Pons (tissue), 1 donor: ENCODE measurements at places on chromosomes 3 and 15.

- no peak for DNase-seq
These were observed 290.1 kb downstream of the ZIC1 start for GRCh38 chr3:147699175-147699838.

DNA sequence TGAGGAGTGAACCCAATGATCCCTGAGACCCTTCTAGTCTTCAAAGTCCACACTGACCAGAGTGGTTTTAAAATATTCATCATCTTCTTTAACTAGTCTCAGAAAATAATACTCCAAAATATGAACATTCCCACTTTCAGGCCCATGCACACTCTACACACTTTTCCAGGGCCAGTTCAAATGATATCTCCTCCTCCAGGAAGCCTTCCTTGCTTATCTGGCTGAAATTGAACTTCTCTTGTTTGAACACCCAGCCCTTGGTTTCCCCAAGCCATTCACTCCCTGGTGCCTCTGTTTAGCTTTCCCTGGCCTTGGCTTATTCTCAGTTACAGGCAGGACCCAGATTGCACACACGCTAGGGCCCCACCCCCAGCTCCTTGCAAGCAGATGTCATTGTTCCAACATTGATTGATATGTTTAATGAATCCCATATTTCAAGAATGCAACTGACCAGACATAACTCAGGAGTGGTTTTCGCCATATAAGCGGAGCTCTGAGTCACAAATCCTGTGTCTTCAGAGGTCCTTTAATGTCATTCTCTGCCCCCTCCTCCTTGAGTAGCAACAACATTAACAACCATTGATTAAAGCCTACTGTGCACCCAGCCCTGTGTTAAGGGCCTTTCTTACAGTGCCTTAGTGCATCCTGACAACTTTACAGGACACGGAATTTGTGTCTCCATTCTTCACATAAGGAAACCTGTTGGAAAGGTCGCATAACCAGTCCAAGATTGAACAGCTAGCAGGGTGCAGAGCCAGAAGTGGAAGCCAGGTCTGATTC, 2.1 kb downstream of the ITGA11 start:
- DNase-seq, result no peak

DNA sequence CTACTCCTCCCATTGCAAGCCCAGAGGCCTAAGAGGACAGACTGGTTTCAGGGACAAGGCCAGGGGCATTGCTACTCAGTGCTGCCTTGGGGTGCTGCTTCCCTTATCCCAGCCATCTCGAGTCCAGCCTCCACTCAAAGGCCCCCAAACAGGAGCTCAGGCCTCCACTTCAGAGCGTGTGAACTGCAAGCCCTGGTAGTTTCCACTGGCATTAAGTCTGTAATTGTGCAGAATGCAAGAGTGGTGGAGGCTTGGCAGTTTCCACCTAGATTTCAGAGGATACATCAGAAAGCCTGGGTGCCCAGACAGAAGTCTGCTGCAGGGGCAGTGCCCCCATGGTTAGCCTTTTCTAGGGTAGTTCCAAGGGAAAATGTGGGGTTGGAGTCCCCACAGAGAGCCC, 192.8 kb upstream of the ST8SIA2 start:
- no peak for DNase-seq

- DNase-seq, result no peak
These were observed 436.6 kb upstream of the GBE1 start for GRCh38 chr3:82198009-82198408.

DNA sequence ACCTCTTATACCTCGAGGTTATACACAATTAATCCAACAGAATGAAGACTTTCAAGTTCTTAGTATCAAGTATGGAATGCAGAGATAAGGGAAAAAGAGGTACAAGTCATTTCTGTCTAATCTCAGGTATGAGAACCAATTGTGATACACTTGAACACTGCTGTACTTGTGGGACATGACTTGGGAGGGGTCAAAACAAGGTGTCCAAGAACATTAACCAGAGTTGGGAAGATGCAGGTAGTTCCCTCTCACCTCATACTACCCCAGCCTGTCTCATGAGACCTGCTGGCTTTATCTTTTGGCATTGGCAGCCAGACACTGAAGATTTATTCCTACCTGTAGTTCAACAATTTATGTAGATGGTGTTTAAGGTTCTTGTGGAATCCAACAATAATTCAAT, 209.7 kb downstream of the NR1D2 start:
- DNase-seq, result no peak

DNA sequence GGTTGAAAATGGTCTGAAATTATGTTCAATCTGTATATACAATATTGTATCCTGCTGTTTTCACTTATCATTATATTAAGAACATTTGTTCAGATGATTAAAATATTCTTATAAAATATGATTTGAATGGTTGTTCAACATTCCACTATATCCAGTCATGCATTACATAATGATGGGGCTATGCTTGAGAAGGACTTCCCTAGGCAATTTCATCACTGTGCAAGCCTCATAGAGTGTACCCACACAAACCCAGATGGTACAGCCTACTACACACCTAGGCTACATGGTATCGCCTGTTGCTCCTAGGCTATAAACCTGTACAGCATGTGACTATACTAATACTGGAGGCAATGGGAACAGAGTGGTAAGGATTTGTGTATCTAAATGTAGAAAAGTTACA, 30.5 kb downstream of the SLC7A14 start:
- no peak for DNase-seq

- no peak for DNase-seq
These were observed 191.1 kb downstream of the IL20RB start for GRCh38 chr3:137148917-137149316.

DNA sequence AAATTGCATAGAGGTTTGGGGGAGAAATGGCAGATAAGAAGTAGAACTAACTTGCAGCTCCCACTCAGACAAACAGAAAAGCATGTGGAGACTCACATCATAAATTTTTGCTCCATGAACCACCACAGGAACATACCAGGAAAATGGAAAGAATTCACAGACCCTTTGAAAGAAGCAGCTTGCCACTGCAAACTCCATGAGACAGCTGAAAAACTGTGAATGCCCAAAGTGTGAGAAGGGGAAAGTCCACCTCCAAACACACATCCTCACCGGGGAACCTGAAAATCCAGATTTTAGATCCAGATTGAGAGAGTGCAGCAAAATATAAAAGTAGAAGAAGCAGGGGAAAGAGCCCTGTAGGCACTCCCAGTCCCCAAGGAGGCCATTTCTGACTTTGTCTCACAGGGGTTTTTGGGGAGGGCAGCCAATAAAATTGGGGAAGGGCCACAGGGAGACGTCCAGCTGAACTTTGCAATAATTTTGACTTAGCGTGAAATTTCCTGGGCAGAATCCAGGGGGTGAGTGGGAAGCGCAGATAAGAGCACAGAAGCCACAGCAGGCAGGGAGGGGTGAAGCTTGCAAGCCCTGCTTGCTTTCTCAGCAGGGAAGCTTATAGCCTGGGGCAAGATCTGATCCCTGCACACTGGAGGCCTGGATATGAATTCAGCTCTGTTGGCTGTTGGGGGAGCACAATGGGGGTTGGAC, 183.4 kb upstream of the UBE2E2 start:
- no peak for DNase-seq

- peak; percentile 37 for DNase-seq
These were observed 187.0 kb downstream of the NTRK3 start for GRCh38 chr15:88069561-88069960.

DNA sequence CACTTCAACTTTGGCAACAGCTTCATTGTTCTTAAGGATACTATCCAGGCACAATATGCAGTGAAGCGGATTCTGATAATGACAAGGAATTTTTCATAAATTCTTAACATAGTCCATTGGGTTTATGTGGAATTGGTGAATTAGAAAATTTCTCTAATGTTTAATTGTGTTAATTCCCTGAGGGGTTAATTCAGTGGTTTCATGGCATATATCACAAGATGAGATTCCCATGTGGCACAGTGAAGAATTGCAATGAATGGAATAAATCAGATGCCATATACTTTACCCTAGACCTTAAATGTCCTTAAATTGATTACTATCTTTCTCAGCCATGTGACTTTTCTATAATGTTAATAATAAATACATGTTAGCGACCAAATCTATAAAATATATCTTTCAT, 1244.1 kb downstream of the ROBO2 start:
- DNase-seq, result no peak

DNA sequence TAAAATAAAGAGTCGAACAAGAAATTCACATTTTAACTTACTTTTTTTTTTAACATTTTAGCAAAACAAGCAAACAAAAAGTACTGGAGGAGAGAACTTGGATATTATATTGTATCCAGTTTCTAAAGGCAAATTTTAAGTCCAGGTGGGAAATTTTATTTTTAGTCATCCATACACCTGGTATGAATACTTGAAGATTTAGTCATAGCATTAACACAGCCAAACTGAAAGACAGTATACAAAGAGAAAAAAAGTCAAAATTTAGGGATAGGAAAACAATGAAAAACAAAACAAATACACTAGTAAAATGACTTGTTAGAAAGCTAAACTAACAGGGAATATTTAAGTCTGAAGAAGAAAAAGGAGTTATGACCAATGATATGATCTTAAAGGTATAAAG, 69.1 kb downstream of the PROS1 start:
- no peak for DNase-seq

- DNase-seq, result no peak
These were observed 145.5 kb upstream of the ABHD17C start for GRCh38 chr15:80549654-80550053.

GRCh38 chr3:36197151-36197550, 183.2 kb upstream of the STAC start:
- no peak for DNase-seq

DNA sequence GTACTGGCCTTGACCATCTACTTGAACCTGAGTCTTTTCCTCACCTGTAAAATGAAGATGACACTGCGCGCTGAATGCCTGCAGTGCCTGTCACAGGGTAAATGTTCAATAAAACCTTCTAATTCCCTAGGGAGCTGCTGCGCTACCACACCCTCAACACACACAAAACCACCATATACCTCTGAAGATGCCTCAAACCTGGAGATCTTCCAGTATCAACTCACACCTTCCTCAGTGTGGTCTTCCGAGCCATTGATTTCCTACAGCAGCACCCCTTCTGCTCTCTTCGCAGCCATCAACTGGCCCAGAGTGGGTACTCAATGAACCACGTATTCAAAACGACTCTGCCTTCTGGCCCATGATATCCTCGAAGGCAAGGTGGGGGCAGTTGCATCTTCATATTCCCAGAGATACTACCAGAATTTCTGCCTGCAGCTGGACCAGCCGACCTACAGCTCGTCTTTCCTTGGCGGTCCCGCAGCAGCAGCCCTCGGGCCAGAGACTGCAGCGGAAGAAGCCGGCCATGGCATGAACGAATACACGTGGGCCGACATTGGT, 695 bp downstream of the RPL32 start:
- no peak for DNase-seq

DNA sequence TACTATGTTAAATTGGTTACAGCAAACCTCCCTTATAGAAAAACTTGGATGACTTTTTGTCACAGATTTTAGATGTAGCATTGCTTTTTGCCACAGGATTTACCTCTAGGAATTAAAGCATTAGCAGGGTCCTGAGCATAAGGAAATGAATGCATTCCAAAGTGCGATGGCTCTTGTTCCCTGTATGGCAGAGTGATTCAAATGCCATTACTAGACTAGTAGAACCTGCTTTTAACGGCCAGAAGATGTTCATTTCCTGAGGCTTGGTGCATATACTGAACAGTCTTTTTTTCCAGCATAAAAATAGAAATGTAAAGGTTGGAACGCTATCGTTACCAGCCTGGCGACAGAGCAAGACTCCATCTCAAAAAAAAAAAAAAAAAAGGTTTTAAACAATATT, 59.4 kb downstream of the WNT5A start:
- DNase-seq, result no peak

GRCh38 chr3:27078246-27078913, 290.8 kb downstream of the NEK10 start:
- DNase-seq, result no peak

- no peak for DNase-seq
These were observed 33.2 kb downstream of the OXNAD1 start for GRCh38 chr3:16297997-16298885.

GRCh38 chr3:174430986-174431385, 428.1 kb upstream of the NAALADL2 start:
- DNase-seq, result no peak

- no peak for DNase-seq
These were observed 113.1 kb downstream of the TIGIT start for GRCh38 chr3:114406922-114407321.

GRCh38 chr3:109640146-109640652, 302.9 kb upstream of the DPPA4 start:
- no peak for DNase-seq

GRCh38 chr3:135191708-135192107, 396.6 kb downstream of the EPHB1 start:
- DNase-seq, result no peak

- peak; percentile 31 for DNase-seq
These were observed 66.1 kb downstream of the NOX5 start for GRCh38 chr15:69080295-69081248.

- no peak for DNase-seq
These were observed 114.6 kb upstream of the C15orf61 start for GRCh38 chr15:67406257-67406861.

GRCh38 chr3:12886106-12886679, 44.8 kb upstream of the RPL32 start:
- DNase-seq, result no peak

DNA sequence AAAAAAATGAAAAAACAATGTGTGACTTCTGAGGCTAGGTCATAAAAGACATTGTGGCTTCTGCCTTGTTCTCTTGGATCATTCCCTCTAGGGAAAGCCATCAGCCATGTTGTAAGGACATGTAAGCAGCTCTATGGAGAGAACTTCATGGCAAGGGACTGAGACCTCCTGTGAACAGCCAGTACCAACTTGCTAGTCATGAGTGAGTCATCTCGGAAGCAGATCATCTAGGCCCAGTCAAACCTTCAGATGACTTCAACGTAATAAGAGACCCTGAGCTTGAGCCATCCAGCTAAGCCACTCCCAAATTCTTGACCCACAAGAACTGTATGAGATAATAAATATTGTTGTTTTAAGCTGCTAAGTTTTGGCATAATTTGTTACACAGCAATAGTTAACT, 4.9 kb downstream of the MON1A start:
- DNase-seq, result no peak

DNA sequence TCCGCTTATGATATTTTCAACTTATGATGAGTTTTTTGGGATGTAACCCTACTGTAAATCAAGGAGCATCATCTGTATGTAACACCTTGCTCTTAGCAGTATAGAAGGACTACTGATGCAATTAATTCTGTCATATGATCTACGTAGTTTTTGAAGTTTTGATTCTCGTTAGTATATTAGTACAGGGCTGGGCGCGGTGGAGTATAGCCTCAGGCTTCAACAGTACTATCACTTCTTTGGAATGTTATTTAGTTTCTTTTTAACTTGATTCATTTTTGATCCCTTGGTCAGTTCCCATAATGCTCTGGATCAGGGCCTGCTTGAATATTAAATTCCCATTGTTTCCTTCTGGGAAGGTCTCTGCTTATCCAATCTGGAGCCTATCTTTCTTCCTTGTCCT, 23.9 kb upstream of the AP4E1 start:
- no peak for DNase-seq

DNA sequence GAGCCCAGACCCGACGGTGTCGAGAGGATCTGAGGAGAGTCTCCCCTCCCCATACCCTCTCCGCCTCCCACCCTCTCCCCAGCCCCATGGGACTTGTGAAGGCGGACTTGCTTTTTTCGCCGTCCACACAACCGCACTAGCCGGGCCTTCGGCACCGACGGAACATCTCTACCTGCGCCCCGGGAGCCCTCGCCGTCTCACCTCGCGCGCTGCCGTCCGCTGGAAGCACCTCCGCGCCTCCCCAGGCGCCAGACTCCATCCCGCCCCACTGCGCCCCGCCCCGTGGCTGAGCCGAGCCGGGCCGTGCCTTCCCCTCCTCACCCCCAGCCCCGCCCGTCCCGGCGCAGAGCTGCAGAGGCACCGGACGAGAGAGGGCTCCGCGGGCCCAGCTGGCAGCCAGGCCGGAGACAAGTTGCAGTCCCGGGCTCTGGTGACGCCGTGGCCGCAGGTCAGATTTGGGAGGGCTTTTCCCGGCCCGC, at the start of the genes DUOX1 and DUOXA1:
TSS of gene DUOX1 (plus strand) at position 344 of the 479 bp plus-strand sequence. CDS start 1,973 bp downstream, outside the sequence.
TSS of gene DUOXA1 (minus strand) at position 229 of the 479 bp plus-strand sequence. CDS start 6,865 bp downstream, outside the sequence.
- no peak for DNase-seq
